HFFc6 (cell line): ENCODE measurements at places on chromosomes 6 and 20.

DNA sequence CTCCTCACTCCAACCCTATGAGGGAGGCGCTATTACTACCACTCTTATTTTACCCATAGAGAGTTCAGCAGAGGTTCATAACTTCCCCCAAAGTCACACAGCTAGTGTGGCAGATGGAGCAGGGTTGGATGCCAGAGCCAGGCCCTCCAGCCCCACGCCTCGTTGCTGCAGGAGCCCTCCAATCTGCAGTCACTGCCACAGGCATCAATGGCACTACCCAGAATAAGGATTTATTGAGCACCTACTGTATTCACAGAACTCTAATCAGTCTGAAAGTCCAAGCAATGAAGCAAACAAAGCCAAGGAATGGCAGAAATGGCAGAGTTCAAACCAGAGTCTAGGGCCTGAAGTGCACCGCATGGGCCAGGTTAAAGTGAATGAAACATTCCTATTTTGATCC is 144.9 kb downstream of the LPA start:
- no peak for DNase-seq

- no peak for DNase-seq
These were observed 39.3 kb downstream of the KLHL32 start for GRCh38 chr6:96963809-96964208.

- DNase-seq, result peak; percentile 53
These were observed 503 bp downstream of the PPDPF start for GRCh38 chr20:63520934-63521601.

DNA sequence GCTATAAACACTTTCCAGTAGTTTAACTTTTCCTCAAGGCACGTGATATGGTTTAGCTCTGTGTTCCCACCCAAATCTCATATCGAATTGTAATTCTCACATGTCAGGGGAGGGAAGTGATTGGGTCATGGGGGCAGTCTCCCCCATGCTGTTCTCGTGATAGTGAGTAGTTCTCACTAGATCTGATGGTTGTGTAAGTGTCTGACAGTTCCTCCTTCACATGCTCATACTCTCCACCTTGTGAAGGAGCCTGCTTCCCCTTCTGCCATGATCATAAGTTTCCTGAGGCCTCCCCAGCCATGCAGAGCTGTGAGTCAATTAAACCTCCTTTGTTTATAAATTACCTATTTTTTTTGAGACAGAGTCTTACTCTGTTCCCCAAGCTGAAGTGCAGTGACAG is 127.9 kb downstream of the DTNBP1 start:
- DNase-seq, result no peak

GRCh38 chr6:80254716-80255115 is 148.2 kb downstream of the BCKDHB start:
- DNase-seq, result no peak

DNA sequence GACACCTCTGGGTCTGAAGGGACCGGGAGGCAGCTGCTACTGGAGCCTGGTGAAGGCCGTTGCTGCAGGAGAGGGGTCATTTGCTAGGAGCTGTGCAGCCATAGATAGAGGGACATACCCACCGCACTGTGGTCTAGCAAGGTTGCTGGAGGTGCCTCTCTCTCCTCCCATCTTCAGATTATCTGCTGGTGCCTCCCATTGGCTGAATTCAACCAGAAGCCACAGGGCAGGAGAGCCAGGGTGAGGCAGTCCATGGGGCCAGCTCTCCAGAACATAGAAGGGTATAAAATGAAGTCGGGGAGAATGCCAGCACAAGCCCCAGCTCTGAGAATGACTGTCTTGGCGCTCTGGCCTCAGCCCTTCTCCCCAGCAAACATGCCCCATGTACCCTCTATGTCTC is 98.0 kb downstream of the VEGFA start:
- DNase-seq, result no peak

- no peak for DNase-seq
These were observed 124.9 kb upstream of the NRN1 start for GRCh38 chr6:6131492-6132109.

DNA sequence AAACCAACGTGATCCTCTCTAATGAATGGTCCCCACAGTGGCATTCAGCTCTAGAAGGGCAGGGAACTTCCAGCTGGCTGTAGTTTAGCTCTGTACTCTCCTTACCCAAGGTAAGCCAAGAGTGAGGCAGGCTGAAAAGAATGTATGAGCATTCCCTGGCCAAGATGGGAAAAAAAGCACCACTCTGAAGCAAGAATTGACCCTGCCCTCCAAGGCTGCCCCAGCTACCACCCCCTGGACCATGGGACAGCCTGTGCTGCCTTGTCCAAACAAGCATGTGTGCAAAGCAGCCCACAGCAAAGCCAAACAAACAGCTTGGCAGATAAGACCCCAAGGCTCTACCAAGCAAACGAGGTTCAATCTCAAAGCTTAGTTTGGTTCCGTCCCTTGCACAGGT is 73.9 kb downstream of the GFOD1 start:
- peak; percentile 15 for DNase-seq

GRCh38 chr20:37423545-37423944 is 77.6 kb downstream of the SRC start:
- no peak for DNase-seq

DNA sequence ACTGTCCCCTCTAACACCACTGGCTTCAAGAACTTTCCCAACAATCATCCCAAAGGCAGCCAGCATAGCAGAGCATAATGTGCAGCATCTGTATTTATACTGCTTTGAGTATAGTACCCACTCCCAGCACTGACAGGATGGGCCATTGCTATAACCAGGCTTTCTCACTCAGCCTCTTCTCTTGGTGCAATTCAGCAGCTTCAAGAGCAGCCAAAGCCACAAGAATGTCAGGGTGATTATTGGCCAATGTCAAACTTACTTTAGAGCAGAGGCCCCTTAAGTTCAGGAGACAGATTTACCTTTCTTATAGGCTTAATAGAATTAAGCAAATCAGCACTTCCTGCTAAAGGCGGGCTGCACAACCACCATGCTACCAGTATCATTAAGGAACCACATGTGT is 232.4 kb upstream of the RSPO3 start:
- no peak for DNase-seq

DNA sequence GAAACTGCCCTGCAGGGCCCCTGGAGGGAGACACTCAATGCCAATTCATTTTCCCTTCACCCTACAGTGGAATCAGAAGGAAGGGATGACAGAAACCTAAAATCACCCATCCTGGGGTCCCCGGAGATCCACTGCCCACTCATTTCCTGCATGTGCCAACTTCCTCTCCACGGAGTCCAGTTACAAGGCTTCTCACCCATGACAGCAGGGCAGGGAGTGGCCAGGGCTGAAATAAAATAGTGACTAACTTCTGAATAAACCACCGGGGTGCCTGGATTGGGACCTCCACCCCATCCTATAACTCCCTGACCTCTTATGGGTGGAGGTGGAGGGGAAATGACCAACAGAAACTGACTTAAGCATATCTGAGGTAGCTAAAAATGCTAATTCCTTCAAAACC is 362.3 kb downstream of the MAFB start:
- DNase-seq, result no peak

GRCh38 chr6:98590997-98591396 is 243.4 kb upstream of the POU3F2 start:
- no peak for DNase-seq

DNA sequence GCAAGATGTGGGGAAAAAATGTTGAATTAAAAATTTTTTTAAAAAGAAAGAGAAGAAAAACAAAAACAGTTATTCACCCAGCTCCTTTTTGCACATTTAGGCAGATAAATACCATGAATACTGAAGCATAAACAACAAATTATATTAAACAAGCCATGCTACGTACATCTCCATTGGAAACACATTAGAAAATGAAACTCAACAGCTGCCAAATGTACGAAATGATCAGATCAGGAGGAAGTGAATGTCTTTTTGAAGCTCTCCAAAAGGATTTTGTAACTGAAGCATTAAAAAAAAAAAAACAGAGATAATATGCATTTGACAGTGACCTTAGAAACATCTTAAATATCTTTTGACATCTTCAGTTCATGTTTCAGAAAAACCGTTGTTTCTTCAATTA is 56.7 kb downstream of the CD83 start:
- no peak for DNase-seq

- DNase-seq, result no peak
These were observed 22.0 kb upstream of the RIPK1 start for GRCh38 chr6:3046295-3046694.

DNA sequence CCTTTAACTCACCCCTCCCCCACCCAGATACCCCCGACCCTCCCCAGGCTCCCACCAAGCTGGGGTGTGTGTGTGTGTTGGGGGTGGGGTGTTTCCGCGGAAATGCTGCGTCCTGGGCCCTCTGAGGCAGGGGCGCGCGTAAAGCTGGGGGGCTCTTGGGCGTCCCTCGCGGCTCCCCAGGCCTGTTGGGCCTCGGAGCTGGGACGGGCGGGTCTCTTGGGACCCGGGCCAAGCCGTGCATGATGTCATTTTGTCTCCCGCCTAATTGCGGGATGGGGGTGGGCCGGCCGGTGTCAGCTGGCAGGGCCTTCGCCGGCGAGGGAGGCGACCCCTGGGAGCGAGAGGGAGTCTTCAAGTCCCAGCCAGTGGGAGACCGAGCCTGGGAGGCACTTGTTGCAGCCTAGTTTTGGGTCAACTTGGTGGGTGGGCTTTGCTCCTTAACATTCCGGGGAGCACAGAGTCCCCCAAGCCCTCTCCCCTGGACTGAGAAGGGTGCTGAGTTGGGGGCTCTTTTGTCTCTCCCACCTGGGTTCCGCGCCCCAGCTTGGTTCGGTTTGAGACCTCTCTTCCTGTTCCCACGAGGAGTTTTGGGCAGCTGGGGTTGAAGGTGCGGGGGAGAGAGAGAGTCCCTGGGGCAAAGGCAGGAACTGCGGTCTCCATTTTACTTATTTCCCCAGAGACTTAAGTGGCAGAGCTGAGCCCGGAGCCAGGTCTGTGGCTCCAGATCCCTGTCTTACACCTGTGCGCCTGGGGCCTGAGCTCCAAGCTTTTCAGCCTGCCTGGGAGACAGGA is 623 bp downstream of the MYBL2 start:
- DNase-seq, result no peak

DNA sequence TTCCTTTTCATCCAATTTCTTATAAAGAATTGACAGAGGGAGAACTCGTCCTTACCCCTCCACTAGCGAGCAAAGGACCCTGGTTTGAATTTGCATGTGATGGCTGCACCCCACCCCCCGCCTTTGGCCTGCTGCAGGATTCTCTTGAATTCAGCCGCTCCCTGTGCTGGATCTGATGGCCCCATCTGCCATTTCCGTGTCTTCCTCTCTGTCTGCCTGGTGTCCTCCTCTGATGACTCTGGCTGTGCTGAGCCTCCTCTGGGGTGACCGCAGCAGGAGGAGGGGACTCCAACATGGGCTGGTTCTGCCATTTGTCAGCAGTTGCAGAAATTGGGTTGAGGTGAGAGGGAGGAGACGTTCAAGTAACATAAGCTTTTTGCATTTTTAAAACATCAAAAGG is 188.8 kb downstream of the DLL1 start:
- DNase-seq, result no peak

DNA sequence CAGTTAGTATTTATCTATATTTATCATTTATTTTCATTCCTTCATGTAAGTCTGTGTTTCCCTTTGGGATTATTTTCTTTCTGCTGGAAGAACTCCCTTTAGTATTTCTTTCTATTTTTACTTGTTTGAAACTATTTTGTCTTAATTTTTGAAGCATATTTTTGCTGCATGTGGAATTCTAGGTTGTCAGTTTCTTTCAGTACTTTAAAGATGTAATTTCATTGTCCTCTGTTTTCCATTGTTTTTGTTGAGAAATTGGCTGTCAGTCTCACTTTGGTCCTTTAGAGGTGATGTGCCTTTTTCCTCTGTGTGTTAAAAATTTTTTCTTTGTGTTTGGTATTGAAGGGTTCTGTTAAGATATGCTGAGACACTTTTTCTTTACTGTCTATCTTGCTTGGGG is 17.1 kb downstream of the RNF182 start:
- no peak for DNase-seq

GRCh38 chr6:20463396-20463795 is 61.7 kb downstream of the E2F3 start:
- no peak for DNase-seq

- DNase-seq, result peak; percentile 84
These were observed 20.8 kb upstream of the HCK start for GRCh38 chr20:32031007-32031958.

GRCh38 chr6:160750276-160750689 is 48.2 kb downstream of the PLG start:
- no peak for DNase-seq

GRCh38 chr20:13213335-13213734 is 7.7 kb upstream of the ISM1 start:
- DNase-seq, result no peak

DNA sequence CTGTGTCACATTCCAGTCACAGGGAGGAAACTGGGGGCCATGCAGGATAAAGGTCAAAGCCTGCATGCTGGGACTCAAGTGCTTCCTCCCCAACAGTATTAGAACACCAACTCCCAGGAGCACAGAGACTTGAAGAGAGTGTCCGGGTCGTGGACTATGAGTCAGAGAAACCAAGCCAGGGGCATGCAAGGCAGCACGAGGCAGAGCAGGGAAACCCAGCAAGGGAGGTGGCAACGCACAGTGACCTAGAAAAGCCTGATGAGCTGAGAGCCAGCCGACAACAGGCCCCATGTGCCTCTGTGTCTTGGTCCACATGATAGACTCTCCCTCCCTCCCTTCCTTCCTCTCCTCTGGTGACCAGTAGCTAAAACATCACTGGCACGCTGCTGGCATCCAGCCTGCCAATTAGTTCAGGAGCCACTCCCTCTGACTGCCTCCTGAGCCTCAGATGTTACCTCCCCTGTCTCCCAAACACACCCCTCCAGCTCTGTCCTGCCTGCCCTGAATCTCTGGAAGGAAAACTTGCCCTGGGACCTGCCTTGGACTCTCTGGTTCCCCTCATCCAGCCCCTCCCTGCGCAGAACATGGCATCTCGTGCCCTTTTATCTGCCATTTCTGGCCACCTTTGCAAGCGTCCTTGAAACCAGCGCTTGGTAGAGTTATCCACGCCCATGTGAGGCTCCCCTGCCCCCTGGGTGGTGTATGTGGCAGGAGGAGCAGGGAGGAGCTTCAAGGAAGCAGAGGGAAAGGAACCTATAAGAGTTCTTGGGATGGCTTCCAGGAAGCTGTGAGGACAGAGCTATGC is 16.2 kb upstream of the RNF39 start:
- DNase-seq, result peak; percentile 86

DNA sequence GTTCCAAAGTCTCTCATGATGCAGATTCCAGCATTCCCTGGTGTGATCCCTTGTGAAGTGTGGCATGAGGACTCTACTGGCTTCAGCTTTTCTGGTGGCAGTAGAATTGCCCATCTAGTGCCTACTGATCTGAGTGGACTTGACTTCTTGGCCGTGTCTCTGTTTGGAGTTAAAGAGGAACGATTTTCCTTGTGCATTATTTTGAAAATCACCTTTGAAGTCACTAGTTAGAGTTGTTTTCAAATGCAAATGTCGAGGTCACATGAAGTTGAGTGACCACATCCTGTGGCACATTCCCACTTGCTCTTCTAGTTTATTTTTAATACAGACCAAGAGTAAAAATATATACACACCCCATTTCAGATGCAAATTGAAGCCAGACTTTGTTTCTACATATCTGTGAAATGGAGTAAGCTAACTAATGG is 270.7 kb upstream of the TAB2 start:
- DNase-seq, result peak; percentile 12
